Aorta (tissue), 5 donors: ENCODE measurements at places on chromosomes 13 and 19.

DNA sequence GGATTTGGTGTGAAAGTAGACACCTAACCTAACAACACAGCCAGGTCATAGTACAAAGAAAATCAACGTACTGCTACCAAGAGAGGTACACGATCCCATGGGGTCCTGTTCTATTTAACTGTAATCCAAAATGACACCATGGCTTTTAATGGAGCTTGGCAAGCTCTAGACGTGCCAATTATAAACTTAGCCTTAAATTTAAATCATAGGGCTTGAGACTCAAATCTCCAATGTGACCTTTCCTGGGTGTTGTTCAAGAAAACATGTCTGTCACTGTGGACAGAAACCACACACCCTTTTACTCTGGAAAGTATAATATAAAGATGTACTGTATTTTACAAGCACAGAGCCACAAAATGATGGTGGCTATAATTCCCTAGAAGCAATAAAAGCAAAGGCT is 299.3 kb downstream of the ENOX1 start:
- DNase-seq, result no peak

- DNase-seq, result no peak
Measured at GRCh38 chr19:2231621-2232221, 4.4 kb downstream of the PLEKHJ1 start.

DNA sequence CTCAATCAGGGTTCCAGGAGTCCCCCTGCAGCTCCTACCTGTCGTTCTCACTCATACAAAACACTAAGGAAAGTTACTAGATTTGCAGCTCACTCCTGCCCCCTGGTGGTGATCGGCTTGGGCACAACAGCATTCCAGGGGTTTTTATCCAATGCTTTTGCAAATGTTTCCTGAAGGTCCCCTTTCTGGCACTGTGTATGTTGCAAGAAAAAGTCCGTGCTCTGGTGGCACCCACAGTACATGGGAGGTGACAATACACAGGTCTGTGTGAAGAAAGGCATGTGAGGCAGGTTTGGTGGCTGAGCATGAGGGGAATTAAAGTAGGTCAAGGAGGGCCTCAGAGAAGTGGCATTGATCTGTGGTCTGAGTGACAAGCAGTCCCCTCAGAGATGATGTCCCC is 8.6 kb upstream of the TYK2 start:
- DNase-seq, result peak; percentile 91

DNA sequence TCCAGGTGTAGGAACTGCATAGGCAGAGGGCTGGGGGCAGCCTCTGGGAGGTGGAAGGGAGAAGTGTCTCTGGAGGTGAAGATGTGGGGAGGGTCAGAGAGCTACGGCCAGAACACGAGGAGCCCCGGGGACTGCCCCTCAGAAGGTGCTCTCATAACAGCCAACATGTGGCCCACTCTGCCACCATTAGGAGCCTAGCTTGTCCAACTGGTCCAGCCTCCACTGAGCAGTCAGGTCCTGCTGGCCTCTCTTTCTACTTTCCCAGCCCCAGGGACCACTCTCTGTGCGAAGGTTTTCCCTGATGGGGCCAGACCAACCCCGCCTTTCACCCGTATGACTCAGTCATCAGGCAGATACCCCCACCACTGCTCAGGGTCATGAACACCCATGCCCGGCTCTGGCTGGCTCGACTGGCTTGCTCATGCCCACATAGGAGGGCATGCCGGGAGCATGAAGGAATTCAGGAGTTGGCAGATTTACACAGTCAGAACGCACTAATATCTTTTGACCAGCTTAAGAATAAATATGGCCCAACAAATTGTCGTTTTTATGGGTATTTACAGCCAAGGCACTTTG is 37.5 kb upstream of the C19orf12 start:
- no peak for DNase-seq

DNA sequence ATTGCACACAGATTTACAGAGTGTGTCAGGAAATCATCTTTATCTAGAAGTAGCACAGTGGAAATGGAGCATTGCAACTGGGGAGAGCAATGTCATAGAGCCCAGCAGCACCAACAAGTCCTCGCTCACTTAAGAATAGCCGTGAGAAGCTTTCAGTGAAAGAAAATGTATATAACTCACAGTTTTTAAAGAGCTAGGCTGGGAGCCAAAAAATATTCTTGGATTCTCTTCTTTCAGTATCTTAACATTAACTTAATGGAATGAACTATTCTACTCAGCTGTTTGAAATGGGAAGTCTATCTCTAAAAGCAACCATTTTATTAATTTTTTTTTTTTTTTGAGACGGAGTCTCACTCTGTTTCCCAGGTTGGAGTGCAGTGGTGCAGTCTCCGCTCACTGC is 329.6 kb downstream of the COG6 start:
- no peak for DNase-seq

DNA sequence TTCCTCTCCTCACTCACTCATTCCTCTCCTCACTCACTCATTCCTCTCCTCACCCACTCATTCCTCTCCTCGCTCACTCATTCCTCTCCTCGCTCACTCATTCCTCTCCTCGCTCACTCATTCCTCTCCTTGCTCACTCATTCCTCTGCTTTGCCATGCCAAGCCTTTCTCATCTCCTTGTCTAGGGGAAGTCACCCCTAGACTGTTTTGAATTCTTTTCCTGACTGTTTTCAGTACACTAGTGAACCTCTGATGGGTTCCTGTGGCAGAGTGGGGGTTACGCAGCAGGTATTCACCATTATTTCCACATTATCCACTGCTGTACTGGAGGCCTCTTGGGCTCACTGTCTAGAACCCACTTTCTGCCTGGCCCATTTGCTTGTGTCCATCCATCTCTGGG is 1.2 kb downstream of the CYP4F8 start:
- no peak for DNase-seq

DNA sequence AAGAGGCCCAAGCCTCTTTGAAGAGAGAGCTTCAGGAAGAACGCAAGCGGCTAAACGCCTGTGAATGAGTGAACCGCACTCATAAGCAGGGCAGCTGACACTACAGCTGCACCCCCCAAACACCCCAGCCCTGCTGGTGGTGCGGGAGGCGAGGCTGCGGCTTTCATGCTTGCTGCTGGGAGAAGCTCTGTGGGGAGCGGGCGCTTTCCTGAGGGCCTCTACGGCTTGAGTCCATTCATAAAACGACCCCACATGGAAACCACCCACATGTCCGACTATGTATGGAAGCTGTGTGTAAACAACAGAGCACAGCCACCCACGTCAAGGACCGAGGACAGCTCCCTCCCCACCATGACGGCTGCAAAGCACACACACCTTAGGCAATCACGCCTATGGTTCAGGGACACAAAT is 5.5 kb downstream of the AP3D1 start:
- no peak for DNase-seq

DNA sequence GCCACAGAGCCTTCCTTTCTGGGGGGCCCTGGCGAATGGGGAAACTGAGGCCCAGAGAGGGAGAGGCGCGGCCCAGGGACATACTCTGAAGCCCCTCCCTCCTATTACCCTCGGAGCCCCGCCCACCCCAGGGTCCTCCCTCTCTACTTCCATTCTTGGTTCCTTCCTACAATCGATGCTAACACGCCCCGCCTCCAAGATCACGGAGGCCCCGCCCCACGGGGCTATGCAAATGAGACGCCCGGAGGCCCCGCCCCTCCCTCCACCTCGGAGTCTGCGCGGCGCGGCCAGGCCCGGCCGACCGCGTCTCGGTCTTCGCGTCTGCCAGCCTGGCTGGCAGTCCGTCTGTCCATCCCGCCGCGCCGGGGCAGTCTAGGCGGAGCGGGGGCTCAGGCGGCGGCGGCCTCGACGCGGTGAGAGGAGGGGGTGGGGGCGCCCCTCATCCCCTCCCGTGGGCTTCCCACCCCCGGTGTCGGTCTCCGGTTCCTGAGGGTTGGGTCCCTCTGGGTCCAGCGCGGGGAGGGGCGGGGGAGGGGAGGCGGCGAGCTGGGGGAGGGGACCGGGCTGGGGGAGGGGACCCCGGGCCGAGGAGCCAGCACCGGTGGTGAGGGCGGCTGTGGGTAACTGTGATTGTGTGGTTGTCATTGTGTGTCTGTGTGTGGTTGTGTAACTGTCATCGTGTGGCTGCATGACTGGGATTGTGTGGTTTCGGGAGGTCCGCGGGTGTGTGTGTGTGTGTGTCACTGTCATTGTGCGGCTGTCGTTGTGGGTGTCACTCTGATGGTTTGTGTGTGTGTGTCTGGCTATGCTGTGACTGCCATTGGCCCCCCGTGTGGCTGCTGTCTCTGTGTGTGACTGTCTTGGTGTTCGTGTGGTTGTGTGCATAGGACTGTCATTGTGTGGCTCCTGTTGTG is at the start of gene PLPPR2:
PLPPR2 (plus strand) TSS at position 273 of the 914 bp plus-strand sequence. CDS start 2,242 bp downstream, outside the sequence.
- DNase-seq, result peak; percentile 98

GRCh38 chr13:37966266-37966665 is 96.7 kb upstream of the TRPC4 start:
- no peak for DNase-seq

- DNase-seq, result no peak
Measured at GRCh38 chr13:110536006-110536693, 25.4 kb downstream of the RAB20 start.

GRCh38 chr19:23999821-24000610 is 85.3 kb downstream of the ZNF726 start:
- no peak for DNase-seq

DNA sequence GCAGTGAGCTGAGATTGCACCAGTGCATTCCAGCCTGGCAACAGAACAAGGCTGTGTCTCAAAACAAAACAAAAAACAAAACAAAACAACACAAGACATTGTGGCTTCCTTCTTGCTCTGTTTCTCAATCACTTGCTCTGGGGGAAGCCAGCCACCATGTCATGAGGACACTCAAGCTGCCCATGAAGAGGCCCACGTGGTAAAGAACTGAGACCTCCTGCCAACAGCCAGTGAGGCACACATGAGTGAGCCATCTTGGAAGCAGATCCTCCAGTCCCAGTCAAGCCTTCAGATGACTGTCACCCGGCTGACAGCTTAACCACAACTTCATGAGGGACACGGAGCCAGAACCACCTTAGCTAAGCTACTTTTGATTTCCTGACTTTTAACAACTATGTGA is 25.2 kb downstream of the CPT1C start:
- no peak for DNase-seq

DNA sequence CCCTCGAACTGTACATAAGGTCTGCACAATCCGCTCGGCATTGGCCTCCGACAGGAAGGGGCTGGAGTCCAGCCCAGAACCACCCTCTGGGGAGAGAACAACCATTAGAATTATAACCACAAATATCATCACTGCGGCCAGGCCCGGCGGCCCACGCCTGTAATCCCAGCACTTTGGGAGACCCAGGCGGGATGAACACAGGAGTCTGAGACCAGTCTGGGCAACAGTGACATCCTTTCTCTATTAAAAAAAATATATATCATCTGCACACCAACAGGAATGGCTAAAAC is 11.4 kb downstream of the COQ8B start:
- peak; percentile 84 for DNase-seq
